ENCODE measurements at places on chromosomes 3 and 15.
A peak's percentile ranks its signal among the peaks of the same experiment; 100 is the strongest.

GRCh38 chr3:78497021-78497420, 1270.8 kb downstream of the ROBO1 start:
- no peak for DNase-seq

GRCh38 chr15:45635763-45636292, 999 bp downstream of the SQOR start:
- DNase-seq: no peak

- no peak for DNase-seq
These were observed 69.5 kb upstream of the PRICKLE2 start for GRCh38 chr3:64294771-64295170.

- DNase-seq: no peak
These were observed 27.0 kb downstream of the MB21D2 start for GRCh38 chr3:192890347-192891335.

DNA sequence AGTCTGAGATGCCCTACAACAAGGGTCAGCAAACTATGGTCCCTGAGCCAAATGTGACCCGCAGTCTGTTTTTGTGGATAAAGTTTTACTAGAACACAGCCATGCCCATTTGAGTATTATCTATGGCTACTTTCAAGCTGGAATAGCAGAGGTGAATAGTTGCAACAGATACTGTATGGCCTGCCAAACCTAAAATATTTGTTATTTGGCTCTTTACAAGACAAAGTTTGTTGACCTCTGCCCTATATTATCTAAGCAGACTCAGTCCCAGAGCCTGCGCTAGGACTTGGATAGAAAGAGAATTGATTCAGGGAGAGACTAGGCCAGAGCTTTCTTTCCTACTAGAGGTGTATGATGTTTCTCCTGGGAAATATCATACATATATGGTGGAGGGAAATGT, 81.7 kb upstream of the NMNAT3 start:
- no peak for DNase-seq

GRCh38 chr3:25306705-25307104, 121.4 kb upstream of the RARB start:
- no peak for DNase-seq

GRCh38 chr15:45634432-45635190, at the start of gene SQOR:
Gene SQOR (plus strand): TSS chr15:45635029. CDS start chr15:45658924, 23,895 bp downstream.
- peak; percentile 82 for DNase-seq

DNA sequence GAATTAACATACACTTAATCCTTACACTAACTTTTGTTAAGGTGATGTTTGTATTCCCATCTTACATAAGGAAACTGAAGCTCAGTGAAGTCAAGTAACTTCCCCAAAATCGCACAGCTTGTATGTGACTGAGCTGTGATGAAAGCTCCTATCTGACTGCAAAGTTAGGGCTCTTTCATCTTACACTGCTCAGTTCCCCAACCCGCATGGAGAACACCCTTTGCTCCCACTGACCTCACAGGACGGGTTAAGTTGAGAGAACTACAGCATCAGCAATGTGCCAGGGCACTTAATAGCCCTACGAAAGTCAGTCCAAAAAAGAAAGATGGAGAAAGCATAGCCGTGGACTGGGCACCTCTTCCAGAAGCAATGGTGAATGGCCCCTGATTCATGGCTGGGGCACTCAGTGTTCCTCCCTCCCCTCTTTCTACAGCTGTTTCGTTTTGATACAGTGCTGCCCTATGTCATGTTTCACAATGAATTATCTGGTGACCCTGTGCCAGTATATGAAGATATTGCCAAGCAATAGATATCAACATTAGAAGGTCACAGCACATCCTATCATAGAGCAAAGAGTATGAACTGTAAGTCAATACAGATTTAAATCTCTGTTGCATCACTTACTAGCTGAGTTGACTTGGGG, 38.0 kb downstream of the CADPS start:
- no peak for DNase-seq

DNA sequence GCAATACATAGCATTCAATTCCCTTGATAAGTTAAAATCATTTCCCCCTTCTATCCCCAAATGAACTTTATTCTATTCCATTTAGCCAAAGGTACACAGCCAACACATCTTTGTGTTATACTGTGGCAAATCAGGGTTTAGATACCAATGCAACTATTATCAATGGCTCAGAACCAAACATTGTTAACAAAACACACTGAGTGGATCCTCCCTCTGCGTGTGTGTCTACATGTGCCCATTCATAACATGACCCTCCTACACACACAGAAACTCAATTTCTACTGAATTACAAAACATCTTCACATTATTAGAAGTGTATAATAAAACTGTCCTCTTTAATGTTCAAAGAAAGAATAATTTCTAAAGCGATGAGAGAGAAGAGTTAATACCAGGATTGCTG, 1.3 kb downstream of the TTBK2 start:
- no peak for DNase-seq

DNA sequence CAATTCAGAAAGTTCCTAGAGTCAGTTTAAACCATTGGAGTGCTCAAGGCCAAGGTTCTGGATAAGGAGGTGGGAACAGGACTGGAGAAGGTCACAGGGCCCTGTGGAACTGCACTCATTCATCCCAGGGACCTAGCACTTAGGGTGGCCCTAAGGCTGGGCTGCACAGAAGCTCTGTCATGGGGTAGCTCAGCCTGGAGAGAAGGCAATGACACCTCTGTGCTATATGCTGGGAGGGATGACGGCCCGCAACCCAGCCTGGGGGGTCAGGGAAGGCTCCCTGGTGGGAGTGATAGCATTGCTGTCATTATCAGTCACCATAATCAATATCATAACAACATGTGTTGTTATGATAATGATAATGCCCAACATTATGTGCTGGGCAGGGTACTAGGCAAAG, 13.4 kb downstream of the RBP1 start:
- no peak for DNase-seq

DNA sequence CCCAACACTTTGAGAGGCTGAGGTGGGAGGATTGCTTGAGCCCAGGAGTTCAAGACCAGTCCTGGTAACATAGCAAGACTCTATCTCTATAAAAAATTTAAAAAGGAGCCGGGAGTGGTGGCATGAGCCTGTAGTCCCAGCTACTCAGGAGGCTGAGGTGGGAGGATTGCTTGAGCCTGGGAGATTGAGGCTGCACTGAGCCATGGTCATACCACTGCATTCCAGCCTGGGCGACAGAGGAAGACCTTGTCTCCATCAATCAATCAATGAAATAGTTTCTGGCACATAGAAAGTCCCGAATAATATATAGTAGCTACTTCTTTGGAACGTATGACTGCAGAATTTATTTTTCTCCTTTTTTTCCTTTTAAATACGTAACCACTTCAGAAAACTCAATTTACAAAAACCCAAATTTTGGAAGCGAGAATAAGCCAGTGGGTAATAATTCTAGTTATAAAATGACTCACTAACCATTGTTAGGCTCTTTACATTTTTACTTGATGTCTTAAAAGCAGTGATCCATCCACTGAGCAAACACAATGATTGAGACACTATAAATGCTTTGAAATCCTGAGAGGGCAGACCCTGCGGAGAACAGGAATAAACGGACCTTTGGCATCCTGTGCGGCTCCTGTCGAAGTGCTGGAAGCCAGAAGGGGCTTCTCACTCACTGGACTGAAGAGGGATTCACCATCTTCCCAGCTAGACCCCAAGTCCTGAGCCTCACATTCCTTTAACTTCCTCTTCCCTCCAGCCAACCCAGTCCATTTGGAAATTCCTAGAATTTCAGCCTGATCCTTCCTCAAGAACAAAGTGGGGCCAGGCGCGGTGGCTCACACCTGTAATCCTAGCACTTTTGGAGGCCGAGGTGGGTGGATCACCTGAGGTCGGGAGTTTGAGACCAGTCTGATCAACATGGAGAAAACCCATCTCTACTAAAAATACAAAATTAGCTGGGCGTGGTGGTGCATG, 68.4 kb upstream of the MFGE8 start:
- DNase-seq: no peak

DNA sequence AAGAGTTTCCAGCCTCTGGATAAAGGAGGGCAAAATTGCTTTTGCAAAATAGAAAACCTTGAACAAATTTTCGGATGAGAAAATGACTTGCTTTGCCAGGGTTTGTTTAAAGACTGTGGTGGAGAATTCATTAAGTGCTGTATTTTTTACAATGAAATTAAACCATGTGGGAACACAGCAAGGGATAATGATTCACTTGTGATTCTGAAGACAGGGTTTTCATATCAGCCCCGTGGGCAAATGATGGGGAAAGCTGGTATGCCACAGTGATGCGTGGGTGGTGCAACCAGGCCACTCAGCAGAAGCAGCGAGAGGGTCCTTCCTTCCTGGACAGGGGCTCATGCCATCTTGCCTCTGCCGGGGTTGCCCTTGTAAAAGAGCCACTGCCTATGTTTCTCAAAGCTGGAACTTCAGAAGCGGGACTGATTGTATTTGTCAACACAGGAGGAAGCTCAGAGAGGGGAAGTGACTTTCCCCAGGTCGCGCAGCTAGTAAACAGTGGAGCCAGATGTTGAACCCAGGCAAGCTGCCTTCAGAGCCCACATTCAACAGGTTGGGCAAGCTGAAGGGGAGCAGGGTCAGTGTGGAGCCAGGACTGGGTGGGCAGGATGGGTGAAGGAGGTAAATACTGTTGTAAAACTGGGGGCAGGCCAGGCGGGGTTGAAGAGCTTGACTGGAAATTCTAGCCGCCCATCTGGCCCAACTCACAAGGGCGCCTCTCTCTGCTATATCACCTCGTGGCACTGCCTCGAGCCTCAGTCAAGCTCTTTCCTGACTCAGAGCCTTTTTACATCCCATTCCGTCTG, 79.1 kb downstream of the TOP2B start:
- DNase-seq: no peak

DNA sequence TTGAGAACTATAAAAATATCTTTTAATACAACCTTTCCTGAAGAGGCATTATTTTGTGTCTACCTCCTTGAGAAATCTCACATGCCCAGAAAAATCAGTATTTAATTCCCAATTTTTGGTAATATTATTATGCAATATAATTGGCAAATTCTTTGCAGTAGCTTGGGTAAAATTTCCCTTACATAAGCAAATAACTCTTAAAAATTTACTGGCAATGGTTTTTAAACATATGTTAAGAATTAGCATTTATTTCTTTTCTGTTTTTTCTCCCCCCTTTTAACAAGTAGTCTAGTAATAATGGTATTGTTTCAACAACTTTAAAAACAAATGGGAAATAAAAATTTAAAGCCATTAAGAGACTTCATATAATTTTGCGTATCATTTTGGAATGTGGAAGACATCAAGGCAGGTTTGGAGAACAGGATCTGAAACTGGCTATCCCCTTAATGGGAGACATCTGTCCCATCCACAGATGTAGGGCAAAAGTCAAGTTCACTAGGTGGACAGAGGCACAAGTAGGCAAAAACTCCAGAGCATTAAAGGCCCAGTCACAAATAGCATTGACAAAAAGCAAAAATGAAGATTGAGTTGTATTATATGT, 89.6 kb upstream of the AADACL2 start:
- no peak for DNase-seq

DNA sequence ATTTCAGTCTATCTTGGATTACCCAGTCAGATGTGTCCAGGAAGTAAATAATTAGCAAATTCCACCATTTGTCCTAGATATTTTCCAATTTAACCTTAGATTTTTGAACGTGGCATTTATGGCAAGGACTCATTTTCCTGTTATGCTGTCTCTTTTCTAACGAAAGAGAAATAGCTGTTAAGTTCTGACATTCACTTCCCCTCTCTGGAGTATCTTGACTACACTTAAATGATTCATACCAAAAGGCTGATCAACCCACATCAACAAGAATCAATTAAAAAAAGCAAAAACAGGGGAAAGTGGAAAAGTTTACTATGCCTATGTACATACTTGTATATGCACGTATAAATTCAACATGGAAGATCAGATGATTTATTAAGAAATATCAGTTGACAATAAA, 149.9 kb downstream of the FRMD5 start:
- no peak for DNase-seq

DNA sequence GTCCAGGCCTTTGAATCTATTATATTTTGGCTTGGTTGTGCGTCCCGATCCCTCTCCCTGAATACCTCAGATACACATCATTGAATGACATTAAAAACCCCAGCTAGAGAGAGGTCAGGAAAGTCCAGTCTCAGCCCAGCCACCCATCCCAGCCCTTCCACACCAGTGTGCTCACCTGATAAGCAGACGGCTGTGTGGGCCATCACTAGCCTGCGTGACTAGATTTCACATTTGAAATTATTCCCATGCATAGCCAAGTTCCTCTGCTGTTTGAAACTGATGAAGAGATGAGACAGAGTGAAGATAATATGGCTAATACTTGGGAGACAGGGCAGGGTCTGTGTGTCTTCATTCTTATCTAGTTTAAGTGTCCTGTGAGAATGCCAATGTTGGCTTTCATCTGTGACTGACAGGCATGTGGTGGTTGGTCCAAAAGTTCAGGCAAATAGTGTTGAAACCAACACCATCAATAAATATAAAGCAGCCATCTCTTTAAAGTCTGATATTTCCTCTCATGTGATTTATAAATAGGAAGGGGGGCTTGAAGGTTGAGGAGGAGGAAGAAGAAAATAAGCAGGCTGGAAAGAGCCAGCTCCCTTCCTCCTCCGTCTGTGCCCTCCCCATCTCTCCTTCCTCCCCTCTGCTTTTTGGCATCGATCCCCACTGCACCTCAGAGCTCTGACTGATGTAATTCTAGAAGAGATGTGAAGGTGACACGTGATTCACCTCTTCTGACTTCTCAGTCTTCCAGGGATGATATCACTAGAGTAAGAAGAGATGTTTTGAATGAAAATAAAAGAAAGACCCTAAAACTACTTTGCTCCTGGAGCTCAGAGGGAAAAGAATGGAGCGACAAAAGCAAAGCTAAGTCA, 5.1 kb downstream of the FAM43A start:
- DNase-seq: no peak

DNA sequence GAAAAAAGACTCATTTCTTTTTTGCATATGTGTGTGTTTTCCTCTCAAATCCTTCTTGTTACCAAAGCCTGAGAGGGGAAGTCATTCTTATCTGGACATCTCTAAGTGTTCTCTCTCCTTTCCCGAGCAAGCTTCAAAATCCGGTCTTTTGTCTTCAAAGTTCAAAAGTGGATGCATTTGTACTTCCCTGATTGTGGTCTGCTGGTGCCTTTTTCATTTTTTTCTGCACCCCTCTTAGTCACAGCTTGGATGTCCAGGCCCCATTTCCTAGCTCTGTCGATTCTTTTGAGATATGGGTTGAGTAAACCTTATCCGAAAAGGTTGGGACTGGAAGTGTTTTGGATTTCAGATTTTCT, 34.8 kb downstream of the EHD4 start:
- no peak for DNase-seq

DNA sequence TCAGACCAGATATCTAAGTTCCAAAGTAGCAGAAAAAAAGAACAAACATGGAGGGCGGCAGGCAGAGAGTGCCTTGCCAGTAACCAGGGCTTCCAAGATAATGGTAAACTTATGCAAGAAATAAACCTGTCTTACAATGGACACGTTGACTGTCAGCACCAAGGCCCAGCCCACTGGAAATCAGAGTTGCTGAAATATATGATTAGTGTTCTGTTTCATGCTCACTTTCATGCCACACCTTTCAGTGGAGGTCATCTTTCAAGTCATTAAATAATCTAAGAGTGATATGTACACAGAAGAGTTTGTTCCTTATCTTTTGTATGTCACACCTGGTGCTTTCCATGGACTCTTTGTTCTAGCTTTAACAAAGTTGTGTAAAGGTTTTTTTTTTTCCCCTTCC, 358.1 kb downstream of the MECOM start:
- DNase-seq: no peak

Data from Peyer's patch (tissue), 4 donors.